Left ventricle myocardium inferior (tissue), 1 donor: ENCODE measurements at places on chromosomes 1 and 21. TPM values are rescaled to one million over a fixed set of nuclear protein-coding genes. Genes with fewer than 3 reads are reported as not detected.

DNA sequence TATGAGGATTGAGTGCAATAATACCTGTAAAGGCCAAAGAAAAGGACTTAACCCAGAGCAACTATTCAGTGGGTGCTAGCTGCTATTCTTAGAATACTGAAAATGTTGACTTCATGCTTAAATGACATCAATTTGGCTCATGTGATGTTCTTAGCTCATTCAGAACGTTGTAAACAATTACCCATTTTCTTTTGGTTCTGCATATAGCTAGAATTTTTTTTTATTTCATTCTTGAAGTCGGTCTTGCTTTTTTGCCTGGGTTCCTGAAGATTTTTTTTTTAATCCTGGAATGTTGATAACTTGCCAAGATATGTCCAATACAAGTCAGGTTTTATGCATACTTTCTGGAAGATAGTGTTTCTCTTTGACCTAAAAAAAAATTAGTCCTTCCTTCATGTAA is 772.0 kb downstream of the LTN1 start:
- no peak overlapping the region for H3K27ac ChIP-seq
- no peaks in the 10 kb centered on the region for H3K27me3 ChIP-seq
- no peaks in the 10 kb centered on the region for H3K36me3 ChIP-seq
- H3K4me3 ChIP-seq = no peak overlapping the region
- DNase-seq = no peak

- H3K27ac ChIP-seq = no peak overlapping the region
- no peaks in the 10 kb centered on the region for H3K36me3 ChIP-seq
- peaks cover 76% of the 10 kb centered on the region for H3K4me1 ChIP-seq
- H3K4me3 ChIP-seq = no peak overlapping the region
- DNase-seq = no peak
- H3K27me3 ChIP-seq = no peaks in the 10 kb centered on the region
These were observed 65.8 kb downstream of the NOS1AP start for GRCh38 chr1:162135271-162135775.

DNA sequence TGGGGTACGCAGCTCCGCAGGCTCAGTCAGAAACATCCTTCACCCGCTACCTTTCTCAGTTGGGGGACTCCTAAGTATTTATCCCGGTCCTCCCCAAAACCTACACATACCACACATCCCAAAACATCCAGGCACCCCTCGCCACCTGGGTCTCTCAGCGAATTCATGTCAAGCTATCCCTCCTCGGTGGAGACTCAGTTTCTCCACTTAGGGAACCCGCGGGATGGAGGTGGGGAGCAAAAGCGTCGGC is 1.3 kb upstream of the ZBTB7B start:
- no peak for DNase-seq
- H3K36me3 ChIP-seq = no peaks in the 10 kb centered on the region
- peaks cover 67% of the 10 kb centered on the region for H3K4me1 ChIP-seq
- no peaks in the 10 kb centered on the region for H3K27me3 ChIP-seq
- H3K27ac ChIP-seq = peak overlapping the region; percentile 95
- H3K4me3 ChIP-seq = peak overlapping the region; percentile 95

GRCh38 chr21:27371115-27371974 is 404.5 kb upstream of the ADAMTS5 start:
- no peak overlapping the region for H3K4me3 ChIP-seq
- peaks cover 35% of the 10 kb centered on the region for H3K4me1 ChIP-seq
- H3K27me3 ChIP-seq = no peaks in the 10 kb centered on the region
- no peak for DNase-seq
- no peaks in the 10 kb centered on the region for H3K36me3 ChIP-seq

GRCh38 chr1:6271554-6271953 is 10.7 kb upstream of the GPR153 start:
- DNase-seq = no peak
- peaks cover 23% of the 10 kb centered on the region for H3K4me1 ChIP-seq
- H3K36me3 ChIP-seq = no peaks in the 10 kb centered on the region
- no peak overlapping the region for H3K27ac ChIP-seq
- no peaks in the 10 kb centered on the region for H3K27me3 ChIP-seq
- H3K4me3 ChIP-seq = no peak overlapping the region

- H3K4me3 ChIP-seq = no peak overlapping the region
- no peak overlapping the region for H3K27ac ChIP-seq
- H3K4me1 ChIP-seq = no peaks in the 10 kb centered on the region
These were observed 319.4 kb downstream of the PTBP2 start for GRCh38 chr1:97041026-97041425.

- H3K27ac ChIP-seq = no peak overlapping the region
- H3K4me3 ChIP-seq = no peak overlapping the region
- no peaks in the 10 kb centered on the region for H3K36me3 ChIP-seq
- no peak for DNase-seq
- no peaks in the 10 kb centered on the region for H3K27me3 ChIP-seq
These were observed 339.8 kb downstream of the OMA1 start for GRCh38 chr1:58206749-58207148.

DNA sequence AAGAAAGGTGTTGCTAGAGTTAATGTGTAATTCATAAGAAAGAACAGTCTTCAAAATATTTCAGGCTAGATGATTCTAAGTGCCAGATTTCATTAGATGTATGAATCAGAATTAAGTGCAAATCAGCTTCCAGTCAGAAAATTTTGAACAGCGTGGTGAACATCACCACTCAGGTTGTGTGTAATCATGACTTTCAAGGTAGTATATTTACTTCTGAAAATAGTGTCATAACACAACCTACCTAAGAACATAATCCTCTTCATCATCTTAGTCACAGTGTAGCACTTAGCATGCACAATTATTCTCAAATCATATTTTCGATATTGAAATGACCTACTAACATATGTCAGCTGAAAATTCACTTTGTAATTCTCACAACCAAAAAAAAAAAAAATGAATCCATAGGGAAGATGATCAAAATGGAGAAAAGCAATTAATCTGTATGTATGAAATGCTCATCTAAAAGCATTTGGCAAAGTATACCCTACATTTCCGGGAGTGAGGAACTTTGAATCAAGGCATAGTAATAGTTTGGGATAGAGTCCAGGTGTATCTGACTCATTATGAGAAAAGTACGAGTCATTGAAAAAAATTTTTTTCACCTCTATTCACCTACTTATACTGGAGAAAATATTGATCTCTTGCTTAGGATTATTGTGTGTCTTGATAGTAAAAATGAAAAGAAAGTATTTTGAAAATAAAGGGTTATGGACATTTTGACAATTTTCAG is 221.8 kb upstream of the CHRM3 start:
- DNase-seq = no peak
- H3K27me3 ChIP-seq = no peaks in the 10 kb centered on the region
- no peaks in the 10 kb centered on the region for H3K4me1 ChIP-seq

DNA sequence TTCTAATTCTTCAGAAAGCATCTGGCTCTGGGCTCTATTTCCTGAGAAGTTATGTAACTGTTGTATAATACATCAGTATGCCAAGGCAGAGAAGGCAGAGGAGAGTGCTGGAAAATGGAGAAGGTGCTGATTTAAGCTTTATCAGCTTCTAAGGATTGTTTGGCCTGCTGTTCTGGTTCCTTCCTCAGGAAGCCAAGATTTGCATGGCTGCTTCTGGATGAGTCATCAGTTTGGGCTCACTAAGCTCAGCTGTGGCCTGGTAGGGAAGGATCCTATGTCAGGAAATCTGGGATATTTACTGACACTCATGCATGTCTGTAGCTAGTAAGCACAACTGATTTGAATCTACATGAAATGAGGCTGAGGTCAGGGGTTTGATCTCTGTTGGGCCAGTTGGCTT is 73.2 kb upstream of the ADGRL4 start:
- no peak overlapping the region for H3K4me3 ChIP-seq
- H3K27ac ChIP-seq = peak overlapping the region; percentile 39
- DNase-seq = no peak
- H3K36me3 ChIP-seq = no peaks in the 10 kb centered on the region
- H3K4me1 ChIP-seq = peaks cover 16% of the 10 kb centered on the region

DNA sequence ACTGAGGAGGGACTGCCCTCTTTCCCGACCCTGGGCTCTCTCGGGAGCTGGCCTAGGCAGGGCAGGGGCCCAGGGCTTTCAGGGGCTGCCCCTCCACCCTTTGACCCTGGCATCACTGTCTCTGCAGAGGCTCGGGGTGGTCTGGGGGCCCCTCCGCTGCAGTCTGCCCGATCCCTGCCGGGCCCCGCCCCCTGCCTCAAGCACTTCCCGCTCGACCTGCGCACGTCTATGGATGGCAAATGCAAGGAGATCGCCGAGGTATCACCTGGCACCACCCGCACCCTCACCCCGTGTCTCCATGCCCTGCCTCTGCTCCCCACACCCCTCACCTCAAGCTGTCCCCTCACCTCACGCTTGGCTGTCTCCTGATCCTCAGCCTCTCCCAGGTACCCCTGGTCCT is 5.5 kb downstream of the AMPD2 start:
- no peak overlapping the region for H3K27ac ChIP-seq
- H3K27me3 ChIP-seq = no peaks in the 10 kb centered on the region
- peaks cover 52% of the 10 kb centered on the region for H3K4me1 ChIP-seq
- peaks cover 35% of the 10 kb centered on the region for H3K36me3 ChIP-seq
- DNase-seq = no peak

- H3K36me3 ChIP-seq = no peaks in the 10 kb centered on the region
- DNase-seq = no peak
- H3K4me1 ChIP-seq = peaks cover 46% of the 10 kb centered on the region
- H3K27me3 ChIP-seq = no peaks in the 10 kb centered on the region
- no peak overlapping the region for H3K4me3 ChIP-seq
- H3K27ac ChIP-seq = peak overlapping the region; percentile 90
These were observed 45.9 kb downstream of the ARHGEF10L start for GRCh38 chr1:17585266-17585987.

Gene RIMS3
- 0.74 TPM for total RNA-seq

DNA sequence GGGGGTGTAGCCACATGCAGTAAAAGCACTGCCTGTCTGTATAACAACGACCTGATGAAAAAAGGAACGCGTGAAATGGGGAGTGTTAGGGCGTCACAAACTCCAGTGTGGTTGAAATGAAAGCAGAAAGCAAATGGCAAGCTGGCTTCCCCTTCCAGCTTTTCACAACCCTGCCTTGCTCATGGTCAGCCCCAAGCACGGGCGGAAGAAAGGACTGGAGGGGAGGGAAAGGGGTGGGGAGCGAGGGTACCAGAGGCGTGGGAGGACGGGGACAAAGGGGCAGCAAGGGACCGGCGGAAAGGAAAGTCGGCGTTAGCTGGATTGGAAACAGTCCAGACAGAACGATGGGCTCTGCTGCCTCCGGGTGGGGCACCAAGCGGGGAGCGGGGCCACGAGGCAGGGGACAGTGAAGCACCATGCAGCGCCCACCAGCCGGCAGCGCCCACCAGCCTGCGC is 9.6 kb downstream of the VPS26C start:
- no peaks in the 10 kb centered on the region for H3K27me3 ChIP-seq
- H3K27ac ChIP-seq = peak overlapping the region; percentile 75
- peaks cover 3% of the 10 kb centered on the region for H3K36me3 ChIP-seq
- DNase-seq = peak; percentile 23
- peak overlapping the region; percentile 72 for H3K4me3 ChIP-seq

Gene PYHIN1
- 0.11 TPM for total RNA-seq

DNA sequence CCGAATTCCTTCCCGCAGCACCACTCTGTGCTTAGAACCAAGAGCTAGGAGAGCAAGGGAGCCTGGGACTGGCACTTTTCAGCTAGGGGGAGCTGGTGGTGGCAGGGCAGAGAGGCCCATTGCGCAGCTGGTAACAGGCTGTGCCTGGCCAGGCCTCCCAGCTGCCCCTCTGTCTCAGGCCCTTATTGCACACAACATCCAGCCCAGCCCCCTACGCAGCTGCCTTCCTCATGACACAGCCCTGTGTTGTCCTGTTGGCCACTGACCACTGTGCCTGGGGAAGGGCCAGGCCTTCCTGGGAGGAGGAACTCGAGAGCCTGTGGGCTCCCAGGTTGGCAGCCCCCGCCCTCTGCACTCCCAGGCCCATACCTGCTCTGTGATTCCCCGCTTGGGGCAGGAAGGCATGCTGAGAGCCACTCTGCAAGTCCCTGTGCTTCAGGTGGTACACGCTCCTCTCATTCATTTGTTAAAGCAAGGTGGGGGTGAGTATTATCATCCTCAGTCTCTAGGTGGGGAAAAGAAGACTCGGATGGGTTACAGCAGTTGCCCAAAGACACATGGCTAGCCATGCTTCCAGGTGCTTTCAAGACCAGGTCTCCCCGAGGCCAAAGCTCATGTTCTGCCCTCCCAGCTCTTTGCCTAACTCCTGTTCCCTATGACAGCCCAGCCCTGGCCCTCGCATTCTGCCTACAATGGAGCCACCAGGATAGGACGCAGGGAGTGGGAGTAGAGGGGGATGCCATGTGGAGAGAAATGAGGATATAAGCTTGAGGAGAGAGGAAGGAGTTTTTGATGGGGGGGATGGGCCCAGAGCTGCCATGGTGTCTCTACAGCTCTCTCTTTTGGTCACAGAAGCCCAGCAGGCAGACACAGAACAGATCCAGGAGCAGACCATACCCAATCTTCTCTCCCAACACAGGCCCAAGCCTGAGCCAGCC is 81.8 kb downstream of the TMEM53 start:
- peaks cover 20% of the 10 kb centered on the region for H3K27me3 ChIP-seq
- no peak overlapping the region for H3K27ac ChIP-seq
- no peaks in the 10 kb centered on the region for H3K4me1 ChIP-seq
- H3K4me3 ChIP-seq = no peak overlapping the region
- no peak for DNase-seq
- H3K36me3 ChIP-seq = no peaks in the 10 kb centered on the region

GRCh38 chr1:44689447-44689765 is 14.9 kb downstream of the ARMH1 start:
- H3K4me1 ChIP-seq = no peaks in the 10 kb centered on the region
- DNase-seq = no peak
- no peaks in the 10 kb centered on the region for H3K36me3 ChIP-seq
- no peak overlapping the region for H3K27ac ChIP-seq
- no peak overlapping the region for H3K4me3 ChIP-seq
- peaks cover 6% of the 10 kb centered on the region for H3K27me3 ChIP-seq

Gene LCE1B
- not detected for total RNA-seq

DNA sequence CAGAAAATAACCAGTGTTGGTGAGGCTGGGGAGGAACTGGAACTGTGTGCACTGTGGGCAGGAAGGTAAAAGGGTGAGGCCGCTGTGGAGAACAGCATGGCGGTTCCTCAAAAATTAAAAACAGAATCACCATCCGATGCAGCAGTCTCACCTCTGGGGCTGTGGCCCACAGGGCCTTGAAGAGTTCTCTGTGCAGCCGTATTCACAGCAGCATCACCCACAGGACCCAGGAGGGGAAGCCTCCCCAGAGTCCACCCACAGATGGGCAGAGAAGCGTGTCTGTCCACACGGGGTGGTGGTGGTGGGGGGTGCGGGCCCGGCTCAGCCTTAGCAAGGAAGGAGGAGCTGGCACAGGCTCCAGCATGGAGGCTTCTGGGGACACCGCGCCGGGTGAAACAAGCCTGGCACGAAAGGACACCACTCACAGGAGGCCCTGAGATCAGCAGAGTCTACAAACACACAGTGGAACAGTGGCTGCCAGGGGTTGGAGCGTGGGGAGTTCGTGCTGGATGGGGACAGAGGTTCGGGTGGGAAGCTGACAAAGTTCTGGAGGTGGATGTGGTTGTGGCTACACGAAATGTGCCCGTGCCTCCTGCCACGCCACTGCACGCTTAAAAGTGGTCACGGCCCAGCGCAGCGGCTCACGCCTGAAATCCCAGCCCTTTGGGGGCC is 11.5 kb downstream of the MORN1 start:
- no peaks in the 10 kb centered on the region for H3K36me3 ChIP-seq
- no peak for DNase-seq
- H3K27ac ChIP-seq = no peak overlapping the region
- no peaks in the 10 kb centered on the region for H3K27me3 ChIP-seq
- H3K4me1 ChIP-seq = peaks cover 13% of the 10 kb centered on the region
- no peak overlapping the region for H3K4me3 ChIP-seq

Gene SLC44A3
- 5.9 TPM for total RNA-seq
